ENCODE measurements at places on chromosomes 1 and 21. TPM values are rescaled to one million over a fixed set of nuclear protein-coding genes. Genes with fewer than 3 reads are reported as not detected.
A peak's percentile ranks its signal among the peaks of the same experiment; 100 is the strongest.

GRCh38 chr21:14259747-14260146 is 43.8 kb downstream of the RBM11 start:
- DNase-seq, result no peak

GRCh38 chr1:185813401-185813979 is 79.3 kb downstream of the HMCN1 start:
- DNase-seq, result peak; percentile 20

GRCh38 chr21:22632176-22632575 is 1634.0 kb downstream of the NCAM2 start:
- DNase-seq, result no peak

Gene USF1
- 50.0 TPM for total RNA-seq

All from activated CD8-positive, alpha-beta T cell treated with anti-CD3 and anti-CD28 coated beads for 36 hours (primary cell).